ENCODE measurements at places on chromosomes 11 and 22. TPM values are rescaled to one million over a fixed set of nuclear protein-coding genes. Genes with fewer than 3 reads are reported as not detected.

DNA sequence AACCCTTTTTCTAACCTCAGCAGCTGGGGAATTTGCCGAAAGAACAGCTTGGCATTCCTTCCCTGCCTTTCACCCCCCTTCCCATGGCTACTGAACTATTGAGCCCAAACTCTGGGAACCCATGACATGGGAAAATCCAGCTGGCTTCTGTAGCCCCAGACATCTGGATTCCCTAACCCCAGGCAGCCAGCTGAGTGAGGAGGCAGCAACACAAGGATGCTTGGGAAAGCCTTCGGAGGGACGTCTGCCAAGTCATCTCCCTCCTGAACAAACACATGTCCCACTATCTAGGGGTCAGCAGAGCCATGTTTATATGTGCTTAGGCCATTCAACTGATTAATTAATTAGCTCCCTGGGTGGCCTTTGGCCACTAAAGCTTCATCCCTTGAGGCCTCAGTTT is 21.6 kb downstream of the LRRC55 start:
- DNase-seq, result no peak

DNA sequence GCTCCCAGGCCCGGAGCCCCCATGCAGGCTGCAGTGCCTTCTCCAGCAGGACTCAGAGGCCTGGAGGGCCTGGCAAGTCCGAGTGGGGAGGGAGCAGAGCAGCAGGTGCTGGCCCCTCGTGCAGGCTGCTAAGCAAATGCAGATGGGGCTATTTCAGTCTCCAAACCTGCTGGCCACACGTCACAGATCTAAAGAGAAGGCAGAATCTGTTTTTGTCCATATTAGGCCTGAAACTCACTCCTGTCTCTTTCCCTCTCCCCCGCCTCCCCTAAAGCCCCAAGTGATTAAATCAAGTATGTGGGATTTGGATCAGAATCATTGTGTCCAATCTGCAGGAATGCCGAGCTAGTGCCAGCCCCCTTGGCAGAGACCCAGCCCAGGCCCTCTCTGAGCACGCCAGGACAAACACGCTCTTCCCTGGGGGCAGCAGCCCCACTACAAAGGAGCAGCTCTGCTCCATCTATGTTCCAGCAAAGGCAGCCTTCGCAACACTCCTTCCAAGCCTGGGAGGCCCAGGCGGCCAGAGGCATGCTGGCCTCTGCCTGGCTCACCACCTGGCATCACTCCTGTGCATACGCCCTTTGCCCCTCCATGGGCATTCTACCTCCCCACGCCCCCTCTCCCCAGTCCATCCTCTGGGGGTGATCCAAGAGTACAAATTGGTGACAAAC is 26.5 kb downstream of the RPL27A start:
- DNase-seq, result no peak

DNA sequence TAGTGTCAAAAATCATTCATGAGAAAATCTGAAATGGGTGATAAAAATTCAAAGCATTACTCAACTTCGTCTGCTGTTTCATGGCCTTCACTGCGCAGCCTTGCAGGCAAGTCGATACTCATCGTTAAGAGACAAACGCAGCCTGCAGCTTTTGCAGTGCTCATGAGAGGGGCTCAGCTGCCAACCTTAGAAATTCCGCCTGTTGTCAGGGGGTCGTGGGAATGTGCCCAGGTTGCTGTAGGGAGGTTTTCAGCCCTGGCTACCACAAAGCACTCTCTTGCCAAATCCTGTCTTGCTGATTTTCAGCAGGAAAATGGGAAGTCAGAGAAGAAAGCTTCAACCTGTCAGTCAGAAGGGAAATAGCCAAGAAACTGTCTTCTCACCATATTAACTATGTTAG is 25.4 kb upstream of the GRAMD1B start:
- DNase-seq, result no peak

DNA sequence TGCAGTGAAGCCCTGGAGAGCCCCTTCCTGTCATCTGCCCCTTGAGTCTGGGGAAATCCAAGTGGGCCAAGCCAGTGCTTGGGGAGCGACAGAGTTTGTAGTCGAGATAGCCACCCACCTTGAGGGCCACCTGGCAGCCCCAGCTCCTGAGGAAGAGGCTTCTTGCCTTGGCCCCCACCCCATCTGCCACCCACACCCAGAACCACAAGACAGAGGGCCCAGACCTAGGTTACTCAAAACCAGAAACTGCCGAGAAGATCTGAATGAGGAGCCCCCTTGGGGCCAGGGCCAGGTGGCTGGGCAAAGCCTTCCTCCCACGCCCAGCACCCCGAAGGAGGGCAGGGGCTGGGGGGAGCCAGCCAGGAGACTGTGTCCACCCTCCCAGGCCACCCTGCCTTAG is 18.8 kb upstream of the PRR5 start:
- DNase-seq, result no peak

F2 gene
- polyA plus RNA-seq, result not detected

GRIK4 gene
- polyA plus RNA-seq, result not detected

KRTAP5-4 gene
- not detected for polyA plus RNA-seq

Measured in naive B cell (primary cell).